Glutamatergic neuron (in vitro differentiated cells): ENCODE measurements at places on chromosomes 4 and X. TPM values are rescaled to one million over a fixed set of nuclear protein-coding genes. Genes with fewer than 3 reads are reported as not detected.

- DNase-seq = no peak
Measured at GRCh38 chr4:184471881-184472613, 2.3 kb downstream of the IRF2 start.

- no peak for DNase-seq
Measured at GRCh38 chr4:76733068-76733771, 164.7 kb downstream of the SOWAHB start.

- no peak for DNase-seq
Measured at GRCh38 chr4:152038238-152038637, 277.4 kb upstream of the GATB start.

DNA sequence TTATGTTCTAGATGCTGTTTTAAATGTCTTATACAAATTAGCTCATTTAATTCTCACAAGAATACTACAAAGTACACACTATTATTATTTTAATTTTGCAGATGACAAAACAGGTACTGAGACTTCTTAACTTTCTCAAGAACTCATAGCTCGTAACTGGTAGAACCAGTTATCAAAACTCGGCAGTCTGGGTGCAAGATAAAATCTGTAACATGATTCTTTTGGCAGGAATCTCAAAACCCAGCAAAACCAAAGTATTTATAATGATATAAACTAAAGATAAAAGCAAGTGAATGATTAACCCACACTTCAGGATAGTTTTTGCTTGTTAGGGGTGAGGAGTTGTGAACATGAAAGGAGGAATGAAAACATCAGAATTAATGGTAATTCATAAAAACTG is 27.6 kb downstream of the CLNK start:
- DNase-seq = no peak

DNA sequence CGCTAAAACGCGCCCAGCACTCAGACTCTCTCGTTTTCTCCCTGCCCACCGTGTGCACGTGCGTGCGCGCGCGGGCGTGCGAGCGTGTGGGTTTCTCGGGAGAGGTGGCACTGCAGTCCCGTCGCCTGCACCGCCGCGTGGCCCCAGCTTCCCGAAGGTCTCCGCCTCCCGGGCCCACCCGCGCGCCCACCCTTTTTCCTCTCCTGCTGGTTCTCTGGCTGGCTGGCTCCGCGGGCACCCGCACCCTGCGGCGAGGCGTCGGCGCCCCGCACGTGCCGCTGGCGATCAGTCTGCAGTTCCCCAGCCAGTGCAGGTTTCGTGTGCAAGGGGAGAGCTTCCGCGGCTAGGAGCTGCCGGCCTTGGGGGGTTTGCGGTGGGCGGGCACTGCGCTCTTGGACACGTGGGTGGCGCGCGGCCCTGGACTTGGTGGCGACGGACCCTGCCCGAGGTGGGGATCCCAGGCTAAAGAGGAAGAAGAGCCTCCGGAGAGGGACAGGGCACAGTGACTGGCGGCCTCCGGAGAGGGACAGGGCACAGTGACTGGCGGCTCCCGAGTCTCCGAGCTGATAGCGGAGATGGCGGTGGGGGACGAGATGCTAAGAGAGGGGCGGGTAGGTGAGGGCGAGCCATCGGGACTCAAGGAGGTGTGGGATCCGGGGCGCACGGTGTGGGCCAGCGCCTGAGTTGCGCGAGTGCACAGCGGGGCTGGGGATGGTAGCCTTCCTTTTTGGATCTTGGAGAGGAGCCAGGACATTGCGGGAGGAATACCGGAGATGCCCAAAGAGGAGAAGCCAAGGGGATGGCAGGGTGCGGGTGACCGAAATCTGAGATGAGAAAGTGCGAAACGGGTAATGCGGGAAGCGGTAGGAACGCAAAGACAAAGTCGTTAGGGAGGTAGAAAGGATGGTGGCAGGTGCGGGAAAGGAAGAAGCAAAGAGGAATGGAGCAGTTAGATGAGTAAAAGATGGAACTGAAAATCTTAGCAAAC is at the start of gene FAM184B:
Gene FAM184B, minus strand, starts transcription at position 322 of the 988 bp plus-strand sequence. CDS start 322 bp downstream, outside the sequence.
- peak; percentile 57 for DNase-seq

GRCh38 chr4:158163941-158164767 is 8.7 kb downstream of the GASK1B start:
- DNase-seq = no peak

DNA sequence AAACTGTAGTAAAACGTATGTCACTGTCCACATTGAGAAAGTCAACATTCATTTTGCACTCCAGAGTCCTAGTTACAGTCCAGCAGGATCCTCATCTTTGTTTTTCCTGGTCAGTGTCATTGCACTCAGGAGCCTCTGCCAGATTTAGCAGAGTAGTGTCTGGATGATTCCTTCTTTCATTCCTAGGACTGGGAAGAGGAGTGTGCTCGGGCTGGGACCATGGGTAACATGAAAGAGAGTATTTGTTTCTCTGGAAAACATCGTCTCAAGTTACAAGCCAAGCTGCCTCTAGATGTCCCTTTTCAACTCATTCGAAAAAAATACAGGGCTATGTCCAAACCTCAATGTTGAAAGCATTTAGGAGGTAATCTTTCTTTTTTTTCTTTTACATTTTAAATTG is 69.9 kb upstream of the TNIP3 start:
- DNase-seq = no peak

DNA sequence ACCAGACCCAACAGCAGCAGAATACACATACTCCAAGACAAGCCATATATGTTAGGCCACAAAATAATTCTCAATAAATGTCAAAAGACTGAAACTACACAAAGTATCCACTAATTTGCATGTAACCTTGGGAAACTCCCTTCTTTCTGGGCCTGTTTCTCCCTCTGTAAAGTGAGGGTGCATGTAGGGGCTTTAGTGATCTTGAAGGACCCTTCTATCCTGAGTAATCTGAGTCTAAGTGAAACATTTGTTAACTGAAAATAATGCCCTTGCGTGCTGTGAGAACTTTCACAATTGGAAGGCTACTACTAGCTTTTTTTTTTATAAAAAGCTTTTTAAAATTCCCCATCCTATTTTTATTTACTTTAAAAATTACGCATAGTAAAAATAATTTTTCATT is 125.2 kb downstream of the NEXMIF start:
- no peak for DNase-seq

- no peak for DNase-seq
Measured at GRCh38 chr4:185846505-185847150, 34.6 kb upstream of the SORBS2 start.

GRCh38 chrX:39619182-39620009 is 478.4 kb downstream of the BCOR start:
- no peak for DNase-seq

DNA sequence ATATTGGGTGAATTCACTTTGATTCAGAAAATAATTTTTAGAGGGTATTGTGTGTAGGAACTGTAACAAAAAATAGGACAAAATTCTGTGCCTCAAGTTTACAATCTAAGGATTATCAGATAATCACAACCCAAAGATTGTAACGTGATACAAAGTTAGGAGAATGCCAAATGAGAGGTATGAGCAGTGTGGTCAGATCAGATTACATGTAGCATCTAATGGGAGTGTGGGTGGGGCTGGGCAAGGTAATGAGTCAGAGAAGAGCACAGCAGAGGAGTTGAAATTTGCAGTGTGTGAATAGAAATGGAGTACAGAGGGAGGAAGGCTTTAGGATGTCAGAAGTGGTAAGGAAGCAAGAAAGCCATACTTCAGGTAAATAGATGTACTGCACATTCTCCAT is 103.4 kb upstream of the TEX13A start:
- no peak for DNase-seq

GRCh38 chr4:174789657-174790056 is 39.4 kb downstream of the GLRA3 start:
- DNase-seq = no peak

DNA sequence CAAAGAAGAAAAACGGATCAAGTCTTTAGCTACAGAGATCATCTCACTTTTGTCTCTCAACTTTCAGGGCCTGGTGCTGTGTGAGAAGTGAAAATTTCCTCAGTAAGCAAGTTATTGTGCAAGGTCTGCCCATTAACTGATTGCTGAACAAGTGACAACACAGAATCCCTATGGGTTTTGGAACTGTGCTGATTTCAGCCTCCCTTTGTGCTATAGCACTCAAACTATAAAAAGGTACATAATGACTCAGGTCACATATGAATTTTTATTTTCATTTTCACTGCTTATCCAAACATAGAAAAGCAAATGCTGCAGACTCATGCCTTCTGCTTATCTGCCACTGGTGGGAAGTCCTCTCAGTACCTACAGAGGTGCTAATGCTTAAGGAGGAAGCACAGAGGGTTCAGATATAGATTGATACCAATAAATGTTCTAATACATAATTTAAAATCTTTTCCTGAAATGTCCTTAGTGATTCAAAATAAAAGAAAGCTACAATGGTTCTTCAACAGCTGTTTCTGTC is 576.2 kb upstream of the CT83 start:
- no peak for DNase-seq

DNA sequence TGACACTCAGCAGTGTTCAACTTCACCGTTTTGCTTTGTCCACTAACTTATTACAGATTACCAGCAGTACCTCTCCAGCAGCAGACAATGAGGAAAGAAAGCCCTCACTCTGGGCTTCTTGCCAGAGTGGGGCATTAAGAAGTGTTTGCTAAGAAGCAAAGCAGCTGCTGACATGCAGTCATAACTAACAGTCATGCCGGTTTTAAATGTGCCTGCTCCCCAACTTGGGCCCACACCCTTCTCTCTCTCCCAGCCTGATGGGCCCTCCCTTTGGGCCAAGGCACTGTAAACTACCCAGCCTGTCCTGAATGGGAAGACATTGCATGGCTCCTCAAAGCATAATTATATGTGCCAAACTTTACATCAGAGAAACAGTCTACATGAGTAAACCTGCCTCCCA is 54.6 kb upstream of the HHIP start:
- no peak for DNase-seq

DNA sequence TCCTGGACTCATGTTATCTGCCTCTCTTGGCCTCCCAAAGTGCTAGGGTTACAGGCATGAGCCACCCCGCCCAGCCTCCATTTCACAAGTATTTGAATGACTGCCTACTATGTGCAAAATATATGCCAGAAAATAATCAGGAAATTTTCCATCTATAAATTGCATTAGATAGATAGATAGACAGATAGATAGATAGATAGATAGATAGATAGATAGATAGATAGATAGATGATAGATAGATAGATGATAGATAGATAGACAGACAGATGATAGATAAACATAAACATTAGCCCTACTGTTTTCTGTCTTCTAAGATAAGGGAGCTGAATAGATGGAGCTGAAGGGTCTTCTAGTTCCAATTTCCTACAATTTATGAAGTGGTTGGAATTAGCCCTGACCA is 87.4 kb upstream of the TRIM2 start:
- DNase-seq = no peak

- DNase-seq = no peak
Measured at GRCh38 chr4:179927473-179927872, 2315.7 kb upstream of the TENM3 start.

DNA sequence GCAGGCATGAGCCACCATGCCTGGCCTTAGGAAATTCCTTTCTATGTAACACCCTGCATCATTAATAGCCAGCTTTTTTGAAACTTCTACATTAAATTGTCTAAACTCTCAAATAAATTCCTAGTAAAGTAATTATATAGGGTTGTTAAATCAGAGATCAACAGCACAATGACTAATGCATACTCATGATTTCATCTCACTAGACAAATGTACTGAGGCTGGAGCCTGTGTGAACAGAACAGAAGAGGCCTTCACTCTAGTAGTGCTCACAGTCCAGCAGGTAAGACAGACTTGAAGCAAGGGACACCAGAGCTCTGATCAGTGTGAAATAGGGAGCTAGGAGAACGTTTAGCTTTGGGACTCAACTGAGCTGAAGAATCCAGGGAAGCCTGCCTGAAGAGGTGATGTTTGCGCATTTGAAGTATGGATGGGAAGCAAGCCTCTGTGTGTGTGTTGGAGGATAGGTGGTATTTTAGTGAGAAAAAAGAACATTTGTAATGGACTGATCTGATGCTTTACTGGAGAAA is 3.9 kb downstream of the ZFP42 start:
- DNase-seq = no peak

DNA sequence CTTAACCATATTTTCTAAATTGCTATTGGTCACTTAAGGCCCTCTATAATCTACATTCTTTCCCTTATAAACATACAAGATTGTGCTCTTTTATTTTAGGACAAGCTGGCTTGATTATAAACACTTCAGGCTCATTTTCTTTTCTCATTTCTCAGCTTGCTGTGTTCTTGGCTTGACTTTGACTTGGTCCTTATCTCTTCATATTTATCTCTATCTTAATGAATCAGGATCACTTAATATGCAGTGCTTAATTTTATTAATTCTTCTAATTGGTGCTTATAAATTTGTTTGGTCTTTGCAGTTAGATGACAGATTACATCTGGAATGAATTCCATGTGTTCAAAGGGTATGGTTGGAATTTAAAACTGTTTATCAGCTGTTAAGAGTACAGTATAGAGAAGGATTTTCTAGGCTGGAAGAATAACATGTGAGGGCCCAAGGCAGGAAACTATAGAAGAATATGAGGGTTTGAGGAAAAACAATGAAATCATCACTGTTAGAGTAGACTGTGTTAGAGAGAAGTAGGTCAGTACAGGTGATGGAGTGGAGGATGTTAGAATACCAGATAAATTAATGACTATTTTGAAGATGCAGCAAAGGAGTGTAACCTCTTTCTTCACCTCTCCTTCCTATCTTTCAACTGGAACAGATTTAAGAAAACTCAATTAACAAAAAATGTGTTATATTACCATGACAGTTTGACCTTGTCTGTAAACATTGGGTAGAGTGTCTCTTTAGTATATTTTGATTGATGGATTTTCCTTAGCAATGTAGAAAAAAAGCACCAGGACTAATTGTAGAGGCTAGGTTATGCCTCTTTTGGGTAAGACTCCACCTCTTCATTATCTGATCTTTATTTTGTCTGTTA is 169.6 kb downstream of the RAPGEF2 start:
- no peak for DNase-seq

The SPCS3 gene
- 65.9 TPM for total RNA-seq

The MCUB gene
- 9.7 TPM for total RNA-seq

The ADRA2C gene
- total RNA-seq = 4.8 TPM

The SPANXN5 gene
- not detected for total RNA-seq

The TMEM31 gene
- total RNA-seq = not detected

The CFP gene
- 0.49 TPM for total RNA-seq

The FRMD7 gene
- not detected for total RNA-seq

The RASGEF1B gene
- total RNA-seq = 108 TPM

The GSX2 gene
- total RNA-seq = not detected

The SULT1B1 gene
- total RNA-seq = 0.10 TPM

The PPP4R3C gene
- not detected for total RNA-seq
